ENCODE measurements at places on chromosomes 5 and 9.

DNA sequence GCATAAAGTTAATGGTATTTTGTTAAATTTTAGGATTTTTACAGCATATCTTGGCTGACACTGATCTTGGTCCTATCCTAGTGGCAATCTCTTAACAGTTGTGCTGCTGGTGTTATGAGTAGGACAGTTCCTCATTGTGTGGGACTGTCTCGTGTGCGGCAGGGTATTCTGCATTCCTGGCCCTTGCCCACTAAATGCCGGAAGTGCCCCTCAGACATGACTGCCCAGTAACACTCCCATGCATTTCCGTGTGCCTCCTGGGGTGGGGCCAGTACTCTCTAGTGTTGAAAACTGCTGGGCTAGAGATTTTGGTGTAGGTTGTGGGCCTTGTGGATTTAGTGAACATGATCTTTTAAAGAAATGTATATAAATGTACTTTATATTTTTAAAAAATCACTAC lies 227.1 kb upstream of the DMRT1 start:
- no peak for DNase-seq

DNA sequence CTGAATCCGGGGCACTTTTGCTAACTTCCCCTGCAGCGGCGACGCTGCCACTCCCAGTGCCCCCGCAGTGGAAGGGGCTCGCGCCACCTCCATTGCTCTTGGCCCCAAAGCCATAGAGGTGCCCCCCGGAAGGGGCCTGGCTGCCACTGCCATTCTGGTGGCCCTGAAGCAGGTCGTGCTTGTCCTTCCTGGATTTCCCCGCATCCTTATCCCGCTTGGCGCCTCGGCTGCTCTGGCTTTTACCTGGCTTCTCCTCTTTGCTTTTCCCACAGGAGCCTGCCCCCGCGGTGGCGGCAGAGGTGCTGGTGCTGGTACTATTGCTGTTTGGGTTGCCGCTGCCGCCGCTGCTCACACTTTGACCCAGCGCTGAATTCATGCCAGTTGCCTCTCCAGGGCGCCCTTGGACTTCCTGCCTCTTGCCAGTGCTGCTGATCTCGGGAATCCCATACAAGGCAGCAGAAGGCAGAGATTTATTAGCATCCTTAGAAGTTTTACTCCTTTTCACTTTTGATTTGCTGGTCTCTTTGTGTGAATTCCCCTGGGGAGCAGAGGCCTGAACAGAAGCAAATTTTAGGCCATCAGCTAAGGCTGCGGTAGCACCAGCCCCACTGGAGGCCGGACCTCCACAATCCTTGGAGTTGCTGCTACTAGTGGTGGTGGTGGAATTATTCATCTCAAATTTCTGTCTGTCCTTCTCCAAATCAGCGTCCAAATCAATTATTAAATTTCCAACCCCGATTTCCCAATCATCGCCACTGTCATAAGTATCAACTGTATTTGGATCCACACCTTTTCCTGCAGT lies 2.1 kb downstream of the ZNF608 start:
- DNase-seq = no peak

DNA sequence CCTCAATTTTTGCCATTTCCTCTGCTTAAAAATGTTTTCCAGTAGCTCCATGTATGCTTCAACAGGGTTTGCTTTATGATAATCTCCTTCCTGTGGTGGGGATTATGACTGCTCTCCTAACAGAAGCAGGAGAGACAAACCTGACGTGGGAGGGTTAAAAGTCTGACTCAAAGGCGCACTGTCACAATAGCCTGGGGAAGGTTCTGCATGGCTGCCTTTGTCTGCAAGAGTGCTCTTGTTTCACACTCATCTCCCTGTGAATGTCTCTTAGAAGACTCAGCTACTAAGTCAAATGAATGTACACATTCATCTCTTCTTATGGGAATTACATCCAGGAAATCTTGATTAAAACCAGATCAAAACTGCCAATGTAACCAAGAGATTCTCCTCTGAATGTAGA lies 90.9 kb upstream of the MTAP start:
- DNase-seq = no peak

DNA sequence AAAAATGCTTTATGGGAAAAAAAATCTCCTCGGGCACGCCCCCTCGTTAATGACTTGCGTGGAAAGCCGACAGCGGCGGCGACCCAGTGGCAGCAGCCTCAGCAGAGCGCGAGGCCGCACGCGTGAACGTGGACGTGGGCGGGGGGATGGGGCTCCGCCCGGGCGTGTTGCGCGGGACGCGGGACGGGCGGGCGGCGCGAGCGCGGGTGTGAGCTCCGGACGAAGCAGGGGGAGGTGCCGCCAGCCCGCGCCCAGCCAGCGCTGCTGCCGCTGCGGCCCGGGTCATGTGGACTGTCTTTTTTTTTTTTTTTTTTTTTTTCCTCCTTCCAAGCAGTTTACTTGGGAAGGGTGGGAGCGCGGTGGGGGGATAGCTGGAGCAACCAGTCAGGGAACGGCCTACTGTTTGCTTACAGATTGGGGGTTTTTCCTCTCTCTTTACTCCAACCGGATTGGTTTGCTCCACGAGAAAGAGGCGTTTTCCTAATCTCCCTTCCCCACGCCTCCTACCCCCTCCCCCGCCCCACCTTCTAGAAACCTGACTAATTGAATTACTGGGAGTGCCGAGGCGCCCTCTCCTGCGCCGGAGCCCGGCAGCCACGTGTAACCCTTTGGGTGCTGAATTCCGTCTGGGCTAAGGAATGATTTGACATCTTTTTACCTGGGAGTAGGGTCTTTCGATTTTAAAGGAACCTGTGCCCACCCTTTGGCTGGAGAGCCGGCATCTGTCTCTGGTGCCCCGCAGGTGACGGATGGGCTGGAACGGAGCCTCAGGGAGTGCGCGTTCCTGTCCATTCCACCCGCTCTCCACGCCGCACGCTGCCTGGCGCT lies 1.7 kb upstream of the EFNA5 start:
- DNase-seq = no peak

DNA sequence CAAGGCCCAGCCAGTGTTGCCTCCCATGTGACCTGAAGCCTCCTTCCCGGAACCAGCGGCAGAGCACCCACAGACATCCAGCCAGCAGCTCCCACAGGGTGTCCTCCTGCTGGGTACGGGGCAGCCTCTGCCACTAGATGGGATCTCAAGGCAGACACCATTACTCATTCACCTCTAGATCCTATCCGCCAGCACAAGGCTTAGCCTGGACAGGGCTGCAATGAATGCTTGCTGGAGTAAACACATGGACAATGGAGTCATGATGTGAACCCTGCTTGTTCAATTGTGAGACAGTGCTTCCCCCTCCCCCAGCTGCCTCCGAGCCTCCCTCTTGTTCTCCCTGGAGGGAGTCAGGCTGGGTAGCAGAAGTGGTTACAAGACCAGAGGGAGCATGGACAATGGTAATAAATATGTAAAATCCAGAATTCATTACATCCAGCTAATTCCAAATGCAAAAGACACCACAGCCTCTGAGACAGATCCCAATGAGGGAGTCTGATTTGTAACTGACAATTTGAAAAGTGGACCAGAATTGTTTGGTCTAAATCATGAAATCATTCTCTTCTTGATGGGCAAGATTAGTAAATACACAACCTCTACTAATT lies 132.0 kb downstream of the CRB2 start:
- DNase-seq = no peak

GRCh38 chr9:135830496-135830895 lies 76.8 kb downstream of the CAMSAP1 start:
- no peak for DNase-seq

- no peak for DNase-seq
Observed at GRCh38 chr5:124494540-124495116, 251.8 kb downstream of the ZNF608 start.

DNA sequence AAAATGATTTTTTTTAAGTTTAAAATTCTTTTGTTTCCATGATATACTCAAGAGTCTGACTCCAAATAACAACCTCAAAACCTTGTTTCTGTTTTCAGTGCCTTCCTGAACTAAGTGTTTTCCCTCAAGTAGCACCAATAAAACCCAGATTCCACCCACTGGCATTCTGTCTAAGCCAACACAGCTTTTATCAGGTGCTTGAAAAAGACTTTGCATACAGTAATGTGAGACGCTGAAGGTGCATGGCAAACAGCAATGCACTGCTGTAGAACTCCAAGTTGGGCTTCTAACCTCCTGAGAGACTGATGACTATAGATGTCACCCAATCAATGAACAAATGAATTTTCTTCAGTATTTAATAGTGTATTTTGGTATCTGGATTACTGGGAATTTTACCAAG lies 95.7 kb downstream of the NFIB start:
- DNase-seq = no peak

DNA sequence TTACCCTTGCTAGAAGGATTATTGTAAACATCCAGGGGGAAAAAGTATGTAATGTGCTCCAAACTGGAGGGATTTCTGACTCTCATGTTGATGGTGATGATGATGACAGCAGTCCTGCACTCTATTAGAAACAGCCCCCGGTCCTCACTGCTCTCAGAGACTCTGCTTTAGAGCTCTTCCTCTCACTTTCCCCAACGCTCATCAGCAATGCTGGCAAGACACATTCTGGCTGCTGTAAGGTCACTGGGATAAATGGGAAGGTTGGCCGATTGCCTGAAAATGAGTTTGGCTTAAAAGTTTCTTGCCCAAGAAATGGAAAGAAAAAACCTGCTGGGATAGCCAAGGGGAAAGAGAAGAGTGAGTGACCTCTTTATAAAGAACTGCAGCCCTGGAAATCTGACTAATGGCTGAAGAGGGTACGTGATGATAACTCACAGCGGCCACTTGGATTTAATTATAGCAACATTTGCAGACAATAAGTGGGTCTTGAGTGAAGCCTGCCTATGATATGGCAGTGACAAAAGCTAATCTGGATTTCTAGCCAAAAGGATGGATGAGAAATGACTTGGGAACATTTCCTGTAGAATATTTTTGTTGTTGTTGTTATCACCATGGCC lies 235.8 kb downstream of the TMEM38B start:
- DNase-seq = no peak

GRCh38 chr9:11992866-11993265 lies 700.3 kb upstream of the TYRP1 start:
- no peak for DNase-seq

- no peak for DNase-seq
Observed at GRCh38 chr5:134570886-134571285, 45.4 kb downstream of the JADE2 start.

DNA sequence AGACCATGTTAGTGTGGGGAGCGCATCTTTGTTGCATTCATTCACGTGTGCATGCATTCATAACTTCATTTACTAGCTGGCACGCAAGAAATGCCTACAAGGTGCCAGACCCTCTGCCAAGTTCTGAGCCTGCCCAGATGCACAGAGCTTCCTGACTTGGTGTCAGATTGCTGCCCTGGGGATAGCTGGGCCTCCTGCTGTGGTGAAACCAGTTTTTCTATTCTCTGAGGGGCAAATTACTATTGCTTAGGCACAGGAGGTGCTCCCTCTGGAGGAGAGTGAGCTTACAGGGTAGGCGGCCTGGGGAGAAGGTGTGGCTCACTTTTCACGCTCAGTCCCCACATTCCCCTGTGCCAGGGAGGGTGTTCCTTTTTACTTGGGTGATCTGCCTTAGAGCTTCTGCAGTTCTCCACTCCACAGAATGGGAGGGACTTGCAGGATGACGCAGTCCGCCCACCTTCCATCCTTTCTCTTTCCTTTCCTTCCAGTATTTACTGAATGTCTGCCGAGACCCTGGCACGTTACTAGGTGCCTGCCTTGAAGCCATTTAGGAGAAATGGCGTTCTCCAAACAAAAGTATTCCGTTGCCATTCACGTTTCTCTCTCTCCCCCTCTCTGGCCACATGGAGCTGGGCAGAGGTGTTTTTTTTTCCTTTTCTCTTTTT lies 27.9 kb upstream of the CTNNA1 start:
- DNase-seq = no peak

- no peak for DNase-seq
Observed at GRCh38 chr5:29051509-29051908, 2013.1 kb upstream of the CDH9 start.

GRCh38 chr5:139985733-139986132 lies 57.4 kb downstream of the NRG2 start:
- no peak for DNase-seq

- DNase-seq = no peak
Observed at GRCh38 chr9:89595646-89596045, 9.2 kb upstream of the GADD45G start.

GRCh38 chr9:27393054-27393846 lies 96.3 kb upstream of the EQTN start:
- no peak for DNase-seq

GRCh38 chr9:131639769-131640437 lies 94.6 kb downstream of the PRRT1B start:
- no peak for DNase-seq

- no peak for DNase-seq
Observed at GRCh38 chr9:104896131-104896530, 31.8 kb downstream of the ABCA1 start.

DNA sequence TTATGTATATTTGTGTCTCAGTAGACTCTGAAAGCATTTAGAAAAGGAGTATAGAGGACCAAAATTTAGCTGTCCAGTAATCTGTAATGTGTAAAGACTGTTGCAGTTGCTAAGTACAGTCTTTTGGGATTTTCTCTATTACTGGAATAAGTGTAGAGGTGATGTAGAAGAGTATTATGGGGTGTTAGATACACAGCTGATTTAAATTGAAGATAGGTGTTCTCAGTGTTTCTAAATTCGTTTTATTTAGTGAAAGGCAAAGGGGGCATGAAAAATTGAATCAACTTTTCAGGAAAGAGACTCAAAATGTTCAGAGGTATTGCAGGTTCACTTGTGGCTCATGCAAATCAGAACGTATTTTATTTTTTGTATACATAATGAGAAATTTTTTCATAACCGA lies 13.6 kb downstream of the SMAD5 start:
- no peak for DNase-seq

- DNase-seq = no peak
Observed at GRCh38 chr5:66149950-66150349, 5.8 kb downstream of the SREK1 start.

GRCh38 chr5:135234666-135235401 lies 164.2 kb downstream of the MACROH2A1 start:
- DNase-seq = no peak

DNA sequence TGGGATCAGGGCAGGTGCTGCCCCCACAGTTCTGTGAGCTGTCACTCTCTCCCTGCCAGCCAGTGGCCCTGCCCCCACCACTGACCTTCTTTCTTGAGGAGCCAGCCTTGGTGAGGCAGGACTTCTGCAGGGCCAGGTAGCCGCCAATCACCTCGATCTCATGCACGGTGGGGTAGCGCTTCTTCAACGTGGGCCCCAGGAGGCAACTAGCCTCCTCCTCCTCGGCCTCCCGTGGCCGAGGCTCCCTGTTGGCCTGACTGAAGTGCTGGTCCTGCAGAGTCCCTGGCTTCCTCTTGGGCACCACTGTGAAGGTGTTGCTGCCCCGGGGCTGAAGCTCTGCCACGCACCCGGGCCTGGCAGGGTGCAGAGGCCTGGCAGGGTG lies 1.6 kb downstream of the TPRN start:
- DNase-seq = no peak

- DNase-seq = no peak
Observed at GRCh38 chr9:108356806-108357205, 499.0 kb downstream of the ACTL7B start.

Data from stimulated activated CD4-positive, alpha-beta T cell treated with anti-CD3 and anti-CD28 coated beads, TNF-alpha, amount 100 ng/mL, for 4 hours (primary cell).